ENCODE measurements at places on chromosomes 4 and X. TPM values are rescaled to one million over a fixed set of nuclear protein-coding genes. Genes with fewer than 3 reads are reported as not detected.

- ATAC-seq, result peak; percentile 23
These were observed 3.7 kb upstream of the BEX4 start for GRCh38 chrX:103211012-103211715.

DNA sequence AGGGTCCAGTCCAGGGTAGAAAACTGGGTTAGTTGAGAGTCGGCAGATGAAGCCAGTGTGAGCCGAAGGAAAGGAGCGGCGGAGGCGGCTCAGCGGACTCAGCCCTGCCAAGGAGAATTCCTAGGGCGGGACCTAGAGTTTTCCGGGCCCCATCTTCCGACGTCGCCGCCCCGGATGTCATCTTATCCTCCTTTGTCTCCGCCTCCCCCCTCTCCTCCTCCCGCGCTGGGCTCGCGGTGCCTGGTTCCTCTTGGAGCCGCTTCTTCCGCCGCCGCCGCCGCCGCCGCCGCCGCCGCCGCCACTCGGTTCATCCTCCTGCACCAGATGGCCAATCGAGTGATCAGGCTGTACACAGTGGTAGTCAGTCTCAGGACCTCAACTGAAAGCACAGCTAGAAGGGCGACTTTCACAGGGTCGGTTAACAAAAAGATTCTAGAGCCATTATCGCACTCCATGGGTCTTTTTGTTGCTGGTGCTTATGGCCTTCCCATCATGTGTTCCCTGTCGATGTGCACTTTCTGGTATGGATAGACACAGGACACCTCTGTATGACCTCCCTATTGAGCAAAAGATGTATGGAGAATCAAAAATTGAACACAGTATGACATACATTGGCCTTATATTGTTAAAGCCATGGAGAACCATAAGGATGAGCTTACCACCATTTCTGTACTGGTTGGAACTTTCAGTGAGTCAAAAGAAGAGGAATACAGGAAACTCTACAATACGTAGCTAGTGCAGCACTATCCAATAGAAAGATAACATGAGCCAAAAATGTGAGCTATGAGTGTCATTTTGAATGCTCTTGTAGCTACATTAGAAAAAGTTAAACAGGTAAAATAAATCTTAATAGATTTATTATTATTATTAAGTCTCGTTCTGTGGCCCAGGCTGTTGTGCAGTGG lies 32.4 kb upstream of the THOC2 start:
- peak; percentile 97 for ATAC-seq

GRCh38 chr4:2803624-2804448 lies 11.0 kb downstream of the SH3BP2 start:
- no peak for ATAC-seq

DNA sequence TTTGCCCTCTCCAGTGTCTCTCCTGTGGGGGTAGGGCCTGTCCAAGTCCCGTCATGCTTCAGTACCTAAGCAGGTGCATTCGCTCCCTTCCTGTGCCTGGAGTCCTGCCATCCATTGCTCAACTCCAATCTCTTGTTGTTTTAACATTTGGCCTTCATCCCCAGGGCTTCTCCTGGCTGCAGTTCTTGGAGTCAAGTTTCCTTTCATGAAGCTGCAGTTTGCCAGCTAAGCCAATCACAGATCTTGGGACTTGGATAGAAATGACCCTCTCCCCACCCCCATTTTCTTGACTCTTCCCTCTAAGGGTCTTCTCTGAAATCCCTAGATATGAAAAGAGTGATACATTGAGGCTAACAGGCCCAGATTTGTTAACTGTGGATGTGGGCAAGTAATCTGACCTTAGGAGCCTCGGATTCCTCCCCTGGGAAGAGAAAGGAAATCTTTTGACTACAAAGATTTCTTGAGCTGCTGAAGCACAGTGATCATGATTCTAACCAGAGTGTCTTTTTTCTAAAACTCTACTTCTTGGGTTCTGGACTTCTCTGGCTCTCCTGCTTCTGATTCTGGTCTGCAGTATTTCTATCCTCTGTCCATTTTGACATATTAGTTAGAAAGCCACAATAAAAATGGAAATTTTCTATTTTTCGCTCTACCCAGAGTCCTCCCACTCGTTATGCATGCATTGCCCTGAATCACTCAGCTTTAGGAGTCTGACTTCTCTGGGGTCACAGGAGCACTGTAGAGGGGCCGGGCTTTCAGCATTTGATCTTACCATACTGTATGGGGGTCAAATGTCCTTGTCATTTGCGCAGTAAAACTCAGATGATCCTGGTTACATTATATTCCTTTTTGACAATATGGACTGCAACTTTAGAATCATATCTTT lies 61.0 kb downstream of the CHRNA9 start:
- no peak for ATAC-seq

DNA sequence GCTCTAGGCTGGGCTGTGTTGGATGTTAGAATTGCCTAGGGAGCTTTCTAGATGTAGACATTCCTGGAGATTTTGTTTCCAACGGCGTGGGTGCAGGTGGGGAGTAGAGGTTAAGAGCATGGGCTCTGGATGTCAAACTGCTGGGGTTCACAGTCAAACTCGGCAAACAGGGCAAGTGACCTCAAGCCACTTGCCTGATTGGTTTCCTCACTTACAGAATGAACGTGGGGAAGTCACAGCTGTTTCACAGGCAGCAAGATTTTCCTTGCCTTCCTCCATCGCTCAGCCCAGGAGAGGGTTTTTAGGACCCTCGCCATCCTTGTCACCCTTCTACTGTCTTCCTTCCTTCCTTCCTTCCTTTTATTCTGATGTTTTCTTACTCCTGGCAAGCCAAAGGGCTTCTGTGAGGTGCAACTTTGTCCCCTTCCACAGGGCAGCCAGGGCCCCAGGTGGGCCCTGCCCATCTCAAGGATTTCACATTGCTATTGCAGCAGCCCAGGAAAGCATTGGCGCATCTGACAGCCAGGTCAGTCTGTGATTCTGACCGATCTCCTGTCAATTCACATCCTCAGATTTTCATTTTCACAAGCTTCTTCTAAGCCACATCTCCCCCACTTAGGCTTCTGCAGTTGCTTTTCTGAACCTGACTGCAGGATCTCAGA lies 7.0 kb downstream of the RTL5 start:
- ATAC-seq, result no peak

- no peak for ATAC-seq
These were observed 116.6 kb downstream of the SHISA3 start for GRCh38 chr4:42513748-42514492.

Gene BTC
- not detected for total RNA-seq

Gene RNF175
- not detected for total RNA-seq

Gene MID2
- total RNA-seq, result 7.1 TPM

Gene AKAP14
- not detected for total RNA-seq

Gene HTN1
- total RNA-seq, result not detected

Gene KLKB1
- total RNA-seq, result 0.67 TPM

Gene CXCL8
- 14.5 TPM for total RNA-seq

All from activated T-helper 17 cell treated with anti-CD3 and anti-CD28 coated beads, Interleukin-2, amount 50 U/mL, for 72 hours (primary cell).